NCI-H187 (cell line): ENCODE measurements at places on chromosomes 6 and 20.

- DNase-seq: no peak
Observed at GRCh38 chr20:10504994-10505730, 70.1 kb downstream of the SLX4IP start.

DNA sequence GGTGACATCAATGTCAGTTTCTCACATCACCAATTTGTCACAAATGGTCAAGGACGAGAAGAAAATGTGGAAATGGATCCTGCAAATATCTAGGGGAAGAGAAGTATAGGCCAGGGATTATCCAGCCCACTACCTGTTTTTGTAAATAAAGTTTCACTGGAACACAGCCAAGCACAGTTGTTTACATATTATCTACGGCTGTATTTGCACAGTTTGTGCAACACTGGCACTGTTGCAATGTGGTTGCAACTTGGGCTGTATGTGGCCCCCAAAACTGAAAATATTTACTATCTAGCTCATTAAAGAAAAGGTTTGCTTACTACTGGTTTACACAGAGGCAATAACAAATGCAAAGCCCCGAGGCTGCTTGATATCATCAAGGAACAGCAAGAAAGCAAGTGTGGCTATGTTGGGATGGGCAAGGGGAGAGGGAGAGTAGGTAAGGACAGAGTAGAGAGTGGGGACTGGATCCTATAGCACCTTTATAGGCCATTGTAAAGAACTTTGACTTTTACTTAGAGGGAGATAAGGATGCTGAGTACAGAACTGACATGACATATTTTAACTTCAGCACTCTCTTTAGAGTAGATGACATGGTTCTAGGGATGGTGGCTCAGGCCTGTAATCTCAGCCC, 11.8 kb upstream of the STXBP5 start:
- no peak for DNase-seq

GRCh38 chr20:38181207-38181801, 16.2 kb upstream of the TGM2 start:
- DNase-seq: no peak

DNA sequence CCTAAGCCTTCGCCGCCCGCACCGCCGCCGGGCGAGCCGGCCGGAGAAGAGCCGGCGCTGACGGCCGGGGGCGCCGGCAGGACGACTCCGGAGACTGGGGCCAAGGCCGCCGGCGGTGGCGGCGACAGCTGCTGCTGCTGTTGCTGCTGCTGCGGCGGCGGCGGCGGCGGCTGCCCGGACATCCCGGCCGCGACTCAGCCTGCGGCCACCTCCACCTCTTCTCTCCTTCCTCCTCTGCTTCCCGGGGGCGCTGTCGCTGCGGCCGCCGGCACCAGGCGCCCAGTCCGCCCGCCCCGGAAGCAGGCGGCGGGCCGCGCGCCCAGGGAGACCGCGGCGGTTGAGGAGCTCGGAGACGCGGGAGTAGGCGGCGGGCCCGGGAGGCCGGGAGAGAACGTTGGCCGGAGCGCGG, 307 bp downstream of the RANBP9 start:
- no peak for DNase-seq

- no peak for DNase-seq
Observed at GRCh38 chr20:46801003-46801702, 91.7 kb downstream of the SLC2A10 start.

DNA sequence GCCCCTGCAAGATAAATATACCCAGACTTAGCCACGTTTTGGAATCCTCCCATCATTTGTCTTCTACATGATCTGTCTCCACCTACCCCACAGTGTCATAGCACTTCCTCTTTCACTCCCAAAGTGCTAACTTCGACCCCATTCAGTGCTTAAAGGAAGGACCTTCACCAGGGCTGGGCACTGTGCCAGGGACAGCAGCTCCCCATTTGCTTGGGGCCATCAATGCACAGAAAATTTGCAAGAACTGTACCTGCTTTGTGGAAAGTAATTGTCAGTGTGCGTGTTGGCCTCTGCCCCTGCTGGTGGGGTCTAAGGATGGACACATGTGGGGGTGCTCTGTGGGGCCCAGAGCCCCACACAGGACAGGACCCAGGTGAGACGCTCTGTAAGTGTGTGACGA, 5.2 kb upstream of the BPIFA2 start:
- no peak for DNase-seq

DNA sequence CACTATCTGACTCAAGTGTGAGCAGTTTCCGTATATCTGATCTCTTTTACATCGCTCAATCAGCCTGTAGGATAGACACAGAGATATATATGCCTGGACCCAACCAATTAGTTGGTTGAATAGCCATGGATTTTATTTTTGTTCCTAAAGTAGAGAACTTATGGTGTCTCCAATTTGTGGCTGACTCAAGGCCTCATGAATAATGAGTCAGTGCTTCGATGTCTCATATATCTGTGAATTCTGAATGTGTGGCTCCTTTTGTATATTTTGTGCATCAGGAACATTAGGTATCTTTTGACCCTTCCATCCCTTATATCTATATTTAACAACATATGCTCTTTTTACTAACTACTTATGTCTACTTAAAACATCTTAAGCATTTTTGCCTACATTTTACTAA, 64.5 kb downstream of the OR2B2 start:
- no peak for DNase-seq

DNA sequence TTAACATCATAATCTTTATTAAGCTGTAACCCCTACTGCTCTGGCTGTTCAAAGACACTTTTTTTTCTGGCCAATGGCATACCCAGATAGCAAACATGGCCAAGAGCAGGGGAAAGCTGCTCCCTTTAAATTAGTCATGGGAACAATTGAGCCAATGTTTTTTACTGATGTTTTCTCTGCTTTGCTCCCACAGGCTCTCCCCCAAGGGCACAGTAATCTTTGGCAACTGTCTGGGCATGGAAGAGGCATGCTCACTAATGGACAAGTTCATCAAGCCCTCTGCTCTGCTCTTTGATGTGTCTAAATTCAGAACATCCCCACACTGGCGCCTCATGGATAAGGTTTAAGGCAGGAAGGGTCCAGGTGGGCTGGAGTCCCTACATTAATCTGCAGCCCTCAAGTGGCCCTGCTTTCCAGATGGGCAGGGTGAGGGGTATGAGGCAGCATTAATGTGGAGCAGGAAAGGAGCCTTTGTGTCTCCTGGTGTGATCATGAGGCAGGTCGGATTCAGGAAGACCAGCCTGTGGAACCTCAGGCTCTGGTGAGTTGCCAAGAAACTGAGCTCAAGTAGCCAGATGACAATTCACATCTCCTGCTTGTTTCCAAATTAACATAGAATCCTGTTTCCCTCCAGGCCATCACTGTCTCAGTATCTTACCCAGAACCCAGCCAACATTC, 227.0 kb upstream of the CST7 start:
- DNase-seq: no peak

DNA sequence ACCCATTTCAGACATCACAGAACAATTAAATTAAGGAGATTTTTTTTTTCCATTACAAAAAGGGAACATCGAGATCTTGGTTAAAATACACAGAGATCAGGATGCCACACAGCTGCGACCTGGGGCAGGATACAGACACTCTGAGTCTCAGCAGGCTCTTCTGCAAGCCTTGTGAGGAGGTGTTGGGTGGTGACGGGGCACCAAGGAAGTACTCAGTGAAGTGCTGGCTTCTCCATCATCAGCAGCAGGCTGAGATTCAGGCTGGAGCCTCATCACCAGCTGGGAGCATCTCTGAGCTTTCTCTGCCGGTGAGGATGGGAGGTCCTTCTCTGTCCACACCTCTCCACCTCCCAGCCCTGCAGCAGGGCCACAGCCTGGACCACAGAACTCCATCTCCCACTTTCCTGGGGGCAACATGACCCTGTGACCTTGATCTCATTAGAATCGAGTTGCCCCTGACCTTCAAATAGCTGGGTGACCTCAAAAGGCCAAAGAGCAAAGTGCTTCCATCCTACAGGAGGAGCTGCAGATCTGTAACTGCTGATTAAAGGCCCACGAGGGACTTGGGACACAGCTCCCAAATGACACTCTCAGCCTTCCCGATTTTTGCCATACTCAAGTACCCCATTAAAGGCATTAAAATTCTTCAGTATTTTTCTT, 16.0 kb downstream of the PMEPA1 start:
- no peak for DNase-seq

DNA sequence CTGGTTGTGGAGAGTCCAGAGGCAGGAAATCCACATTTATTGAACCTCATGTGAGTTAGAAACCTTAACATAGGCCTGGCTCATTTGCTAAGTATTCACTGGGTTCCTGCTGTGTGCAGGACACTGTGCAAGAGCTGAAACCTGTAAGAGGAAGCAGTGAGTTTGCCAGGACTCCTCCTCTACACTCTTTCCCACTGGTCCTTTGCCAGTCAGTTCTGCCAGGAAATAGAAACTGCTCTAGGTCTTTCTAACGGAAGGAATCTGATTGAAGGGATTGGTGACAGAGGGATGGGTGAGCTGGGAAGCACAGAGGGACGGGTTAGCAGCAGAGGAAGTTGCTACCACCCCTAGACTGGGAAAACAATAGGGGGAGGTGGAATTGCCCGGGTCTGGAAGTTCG, 234.2 kb upstream of the ECI2 start:
- DNase-seq: no peak

GRCh38 chr20:208942-209566, 18.0 kb upstream of the DEFB129 start:
- no peak for DNase-seq

DNA sequence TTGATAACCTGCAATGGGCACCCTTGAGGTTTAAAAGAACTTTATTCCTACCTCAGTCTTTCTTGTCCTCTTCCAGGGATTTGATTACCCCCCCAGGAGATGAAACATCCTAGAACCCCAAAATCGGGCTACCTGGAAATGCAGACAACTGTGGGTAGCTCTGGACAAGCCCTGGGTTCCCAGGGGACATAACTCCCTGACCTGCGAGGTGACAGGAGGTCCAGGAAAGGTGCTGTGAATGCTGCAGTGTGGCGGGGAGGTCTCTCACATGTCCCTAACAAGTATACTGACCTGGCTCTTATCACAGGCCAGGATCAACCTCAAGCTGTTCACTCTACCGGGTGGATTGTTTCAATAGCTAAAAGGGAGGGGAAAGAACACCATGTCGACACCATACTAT, 11.6 kb downstream of the JAG1 start:
- DNase-seq: no peak

DNA sequence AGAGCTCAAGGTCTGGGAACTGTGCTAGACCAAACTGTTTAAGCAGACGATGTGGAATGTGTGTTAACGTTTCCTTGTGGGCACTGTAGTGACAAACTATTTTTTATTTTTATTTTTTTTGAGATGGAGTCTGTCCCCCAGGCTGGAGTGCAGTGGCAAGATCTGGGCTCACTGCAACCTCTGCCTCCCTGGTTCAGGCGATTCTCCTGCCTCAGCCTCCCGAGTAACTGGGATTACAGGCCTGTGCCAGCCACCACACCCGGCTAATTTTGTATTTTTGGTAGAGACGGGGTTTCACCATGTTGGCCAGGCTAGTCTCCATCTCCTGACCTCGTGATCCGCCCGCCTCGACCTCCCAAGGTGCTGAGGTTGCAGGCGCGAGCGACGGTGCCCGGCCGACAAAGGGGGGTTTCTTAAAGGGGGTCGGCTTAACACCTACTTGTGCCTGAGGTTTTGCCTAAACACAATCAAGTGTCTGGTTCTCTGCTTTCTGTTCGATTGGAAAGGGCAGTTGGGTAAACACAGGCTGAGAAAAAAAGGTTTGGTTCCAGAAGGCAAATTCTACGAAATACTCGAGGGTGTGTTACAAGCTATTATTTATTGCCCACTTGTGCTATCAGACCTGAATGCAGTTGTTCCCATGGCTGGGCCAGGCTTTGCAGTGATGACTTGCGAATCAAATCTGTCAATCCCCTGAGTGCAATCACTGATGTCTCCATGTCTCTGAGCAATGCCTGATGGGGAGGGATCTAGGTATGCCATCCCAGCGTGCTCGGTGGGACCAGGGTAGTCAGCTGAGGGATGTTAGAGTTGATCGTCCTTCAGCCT, 1.3 kb downstream of the NOP56 start:
- DNase-seq: no peak
